ENCODE measurements at places on chromosomes 5 and 9.
A peak's percentile ranks its signal among the peaks of the same experiment; 100 is the strongest.

DNA sequence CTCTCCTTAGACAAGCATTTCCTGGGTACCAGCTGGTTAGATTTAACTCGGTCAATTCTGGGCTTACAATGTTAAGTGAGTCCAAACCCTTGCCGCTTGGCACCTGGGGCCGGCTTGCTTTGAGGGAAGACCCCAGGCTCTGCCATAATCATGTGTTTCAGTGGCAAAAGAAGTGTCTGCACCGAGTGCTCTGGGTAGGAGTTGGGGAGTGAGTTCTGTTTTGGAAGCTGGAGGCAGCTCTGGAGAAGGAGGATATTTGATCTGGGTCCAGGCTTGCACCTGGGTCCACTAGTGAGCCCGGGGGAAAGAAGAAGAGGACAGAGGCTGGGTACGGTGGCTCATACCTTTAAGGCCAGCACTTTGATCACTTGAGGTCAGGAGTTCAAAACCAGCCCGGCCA, 8.4 kb upstream of the OLFM1 start:
- DNase-seq, result no peak

DNA sequence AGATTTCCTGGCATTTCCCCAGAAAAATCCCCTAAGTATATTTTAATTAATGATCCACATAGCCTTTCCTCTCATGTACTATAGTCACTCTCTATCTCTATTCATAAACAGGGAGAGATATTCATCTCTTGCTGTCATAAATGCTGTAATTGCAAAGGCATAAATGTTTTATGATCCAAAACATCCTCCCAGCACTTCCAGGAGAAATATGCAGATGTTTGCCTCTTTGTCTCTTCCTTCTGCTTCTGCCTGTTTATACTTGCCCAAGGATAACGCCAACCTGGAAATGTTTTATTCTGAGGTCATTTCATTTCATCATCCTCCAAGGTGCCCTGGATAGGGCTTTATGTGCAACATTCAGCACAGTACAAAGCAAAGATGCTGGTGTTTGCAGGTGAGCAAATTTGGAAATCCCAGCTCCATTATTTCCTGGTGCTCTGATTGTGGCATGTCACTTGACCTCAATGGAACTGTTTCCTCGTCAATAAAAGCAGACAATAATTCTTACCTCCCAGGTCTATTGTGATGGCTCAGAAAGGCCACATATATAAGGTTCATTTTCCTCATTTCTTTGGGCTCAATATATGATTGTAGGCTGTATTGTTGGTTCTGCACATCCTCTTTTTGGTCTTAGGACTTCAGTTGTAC, 6.9 kb downstream of the TNFSF15 start:
- no peak for DNase-seq

DNA sequence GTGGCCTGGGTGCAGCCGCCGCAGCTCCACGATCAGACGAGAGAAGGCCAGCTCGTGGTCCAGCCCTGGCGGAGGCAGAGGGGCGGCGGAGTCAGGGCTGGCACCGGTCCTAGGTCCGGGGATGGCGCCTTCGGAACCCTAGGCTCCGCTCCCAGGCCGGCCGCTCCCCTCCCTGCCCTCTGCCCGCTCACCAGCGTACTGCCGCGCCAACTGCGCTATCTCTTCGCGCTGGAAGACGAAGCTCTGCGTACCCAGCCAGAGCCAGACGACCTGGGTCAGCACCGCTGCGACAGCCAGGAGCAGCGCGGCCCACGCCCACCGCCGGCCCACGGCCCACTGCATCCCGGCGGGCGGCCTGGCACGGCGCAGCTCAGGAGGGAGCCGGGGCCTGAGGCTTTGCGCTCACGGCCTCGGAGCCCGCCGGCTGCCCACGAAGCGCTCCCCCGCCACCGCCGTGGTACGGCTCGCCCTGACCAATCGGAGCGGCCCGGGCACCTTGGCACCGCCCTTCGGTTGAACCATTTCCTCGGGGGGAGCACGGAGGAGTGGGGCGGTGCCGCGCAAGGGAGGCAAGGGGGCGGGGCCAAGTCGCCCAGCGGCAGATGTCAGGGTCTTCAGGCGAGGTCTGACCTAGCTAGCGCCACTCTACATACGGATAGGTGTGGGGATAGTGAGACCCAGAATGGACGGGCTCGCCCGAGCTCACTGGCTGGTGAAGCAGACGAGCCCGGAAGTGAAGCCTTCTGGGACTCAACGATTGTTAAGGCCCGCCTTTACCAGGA, at the start of gene SIGMAR1:
TSS of gene SIGMAR1 (minus strand) at position 432 of the 782 bp plus-strand sequence. CDS start at position 342, 90 bp downstream.
- DNase-seq, result peak; percentile 35

- no peak for DNase-seq
Measured at GRCh38 chr5:33901156-33901555, 9.4 kb upstream of the ADAMTS12 start.

DNA sequence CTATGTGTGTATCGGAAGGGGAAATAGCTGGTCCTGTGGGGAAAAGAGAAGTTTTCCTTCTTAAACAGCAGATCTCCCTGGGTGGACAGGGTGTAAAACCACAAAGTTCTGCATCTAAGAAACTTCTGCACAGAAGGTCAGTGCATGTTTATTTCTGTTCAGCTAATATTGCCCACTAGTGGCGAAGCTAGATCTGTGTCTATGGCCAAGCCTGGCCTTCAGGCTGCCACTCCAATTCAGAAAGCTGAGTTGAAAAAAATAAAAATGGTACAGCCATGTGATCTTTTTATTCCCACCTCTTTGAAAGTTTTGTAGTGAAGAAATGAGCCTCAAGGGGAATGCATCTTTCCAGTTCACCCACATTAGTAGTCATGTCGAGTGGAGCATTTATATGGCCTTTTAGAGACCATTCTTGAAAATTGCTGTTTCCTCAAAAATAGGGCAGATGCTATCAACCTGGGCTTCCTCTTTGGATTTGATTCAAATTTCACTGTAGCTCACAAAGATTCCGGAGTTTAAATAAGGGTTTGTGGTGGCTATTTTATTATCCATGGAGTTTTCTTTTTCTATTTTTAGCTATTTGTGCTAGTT, 488.0 kb downstream of the PRELID2 start:
- no peak for DNase-seq

GRCh38 chr5:16455668-16456067, 9.9 kb downstream of the ZNF622 start:
- DNase-seq, result no peak

DNA sequence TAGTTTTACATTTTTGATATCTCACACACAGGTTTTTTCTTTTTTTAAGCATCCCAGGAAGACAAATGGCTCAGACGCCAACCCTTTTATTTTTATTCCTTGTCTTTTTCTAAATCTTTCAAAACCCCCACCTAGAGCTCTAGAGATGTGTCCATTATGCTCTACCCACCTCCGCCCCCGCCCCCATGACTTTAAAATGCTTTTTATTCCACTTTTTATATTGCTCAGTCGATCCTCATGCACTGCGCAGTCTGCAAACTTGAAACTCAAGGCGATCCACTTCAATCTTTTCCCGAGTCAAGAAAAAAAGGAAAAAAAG, 411 bp upstream of the MAT2B start:
- DNase-seq, result no peak

DNA sequence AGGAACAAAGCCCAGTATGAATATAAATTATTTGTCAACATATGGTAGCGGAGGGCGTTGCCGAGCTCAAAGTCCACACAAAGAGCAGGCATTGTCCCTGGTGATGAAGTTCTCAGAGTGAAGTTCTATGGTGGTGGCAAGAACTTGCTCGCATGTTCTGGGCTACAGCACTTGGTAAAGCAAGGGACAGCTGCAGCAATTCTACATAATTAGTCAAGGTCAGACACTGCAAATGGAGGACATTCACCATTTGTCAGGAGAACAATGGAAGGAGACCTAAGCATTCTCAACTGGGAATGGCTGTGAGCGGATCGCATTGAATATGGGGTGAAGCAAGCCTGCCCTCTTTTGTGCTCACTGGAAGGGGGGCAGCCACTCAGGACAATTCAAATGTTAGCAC, 503.8 kb upstream of the ADAMTS16 start:
- DNase-seq, result no peak

DNA sequence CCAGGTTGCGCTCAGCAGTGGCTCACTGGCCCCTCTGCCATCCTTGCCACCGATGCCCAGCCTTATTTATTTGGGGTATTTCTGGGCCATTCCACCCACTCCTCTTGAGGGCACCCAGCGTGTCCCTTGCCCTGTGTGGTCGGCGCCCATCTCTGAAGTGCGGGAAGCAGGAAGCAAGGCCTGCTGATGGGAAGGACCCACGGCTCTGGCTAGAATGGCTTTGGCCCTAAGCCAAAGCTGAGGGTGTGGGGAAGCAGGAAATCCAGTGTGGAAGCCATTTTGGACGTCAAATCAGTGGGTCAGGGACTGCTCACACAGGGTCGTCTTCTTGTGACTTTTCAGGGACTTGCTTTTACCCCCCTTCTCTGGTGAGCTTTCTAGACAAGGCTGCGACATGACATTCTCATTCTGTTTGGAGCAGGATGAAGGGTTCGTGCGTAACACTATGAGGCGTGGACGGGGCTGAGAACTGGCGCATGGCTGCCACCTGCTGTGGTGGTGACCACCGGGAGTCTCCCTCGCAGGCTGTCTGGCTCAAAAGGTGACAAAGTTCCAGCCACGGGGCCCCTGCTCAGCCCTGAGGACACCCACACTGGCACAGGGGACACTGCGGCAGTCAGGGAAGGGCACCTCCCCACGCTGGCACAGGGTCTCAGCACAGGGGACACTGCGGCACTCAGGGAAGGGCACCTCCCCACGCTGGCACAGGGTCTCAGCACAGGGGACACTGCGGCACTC, 50.7 kb upstream of the NKD2 start:
- DNase-seq, result no peak

- peak; percentile 45 for DNase-seq
Measured at GRCh38 chr9:107172160-107172978, 110.7 kb upstream of the RAD23B start.

DNA sequence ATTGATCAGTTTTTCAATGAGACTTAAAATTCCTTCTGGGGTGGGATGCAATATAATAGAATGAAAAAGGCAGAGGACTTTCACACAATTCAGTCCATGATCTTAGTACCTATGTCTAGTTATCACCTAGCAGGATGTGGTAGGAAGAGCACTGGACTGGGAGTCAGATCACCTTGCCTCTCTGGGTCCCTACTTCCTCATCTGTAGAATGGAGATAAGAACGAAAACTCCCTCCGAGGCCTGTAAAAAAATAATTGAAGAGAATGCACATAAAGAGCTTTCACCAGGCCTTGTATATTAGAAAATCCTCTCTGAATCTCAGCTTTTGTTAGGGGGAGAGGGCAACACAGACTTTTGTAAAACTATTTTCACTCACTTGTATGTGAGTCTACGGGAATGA, 681 bp upstream of the TMEFF1 start:
- DNase-seq, result no peak

GRCh38 chr9:132169672-132170392, 8.0 kb downstream of the NTNG2 start:
- DNase-seq, result no peak

- no peak for DNase-seq
Measured at GRCh38 chr5:54915466-54916027, 69.8 kb downstream of the ESM1 start.

- DNase-seq, result no peak
Measured at GRCh38 chr9:94068257-94068656, 16.0 kb upstream of the PTPDC1 start.

- no peak for DNase-seq
Measured at GRCh38 chr9:134861595-134862334, 18.8 kb upstream of the FCN2 start.

GRCh38 chr5:140978260-140978659, 12.0 kb downstream of the PCDHAC2 start:
- no peak for DNase-seq

DNA sequence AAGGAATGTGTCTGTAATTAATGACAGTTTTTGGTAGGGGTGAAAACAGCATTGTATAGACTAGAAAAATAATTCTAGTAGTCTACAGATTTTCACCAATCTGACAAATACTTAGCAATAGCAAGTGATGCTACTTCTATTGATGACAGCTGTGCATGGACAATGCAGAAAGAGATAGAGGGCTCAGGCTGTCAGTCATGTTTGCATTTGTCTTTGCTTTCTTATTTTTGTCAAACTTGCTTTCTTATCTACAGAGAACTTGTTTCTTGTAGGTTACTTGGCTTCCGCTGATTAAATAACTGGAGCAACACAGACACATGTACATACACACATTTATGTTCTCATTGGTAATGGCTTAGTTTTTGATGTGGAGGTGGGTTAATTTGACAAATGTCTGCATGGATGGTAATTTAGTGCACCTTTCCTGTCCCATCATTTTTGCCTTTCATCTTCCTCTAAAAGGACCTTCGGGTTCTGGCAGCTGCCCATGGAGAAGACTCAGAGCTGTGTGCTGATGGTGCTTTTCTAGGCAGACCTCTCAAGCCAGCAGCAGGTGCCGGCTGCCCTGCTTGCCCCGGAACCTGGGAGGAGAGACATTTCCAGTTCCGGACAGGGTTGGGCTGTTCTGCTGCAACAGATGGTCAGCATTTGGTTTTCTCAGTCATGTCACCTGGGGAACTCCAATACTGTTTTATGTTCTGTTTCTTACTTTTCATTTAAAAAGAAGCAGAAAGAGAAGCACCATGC, 28.8 kb downstream of the CAMK4 start:
- no peak for DNase-seq

DNA sequence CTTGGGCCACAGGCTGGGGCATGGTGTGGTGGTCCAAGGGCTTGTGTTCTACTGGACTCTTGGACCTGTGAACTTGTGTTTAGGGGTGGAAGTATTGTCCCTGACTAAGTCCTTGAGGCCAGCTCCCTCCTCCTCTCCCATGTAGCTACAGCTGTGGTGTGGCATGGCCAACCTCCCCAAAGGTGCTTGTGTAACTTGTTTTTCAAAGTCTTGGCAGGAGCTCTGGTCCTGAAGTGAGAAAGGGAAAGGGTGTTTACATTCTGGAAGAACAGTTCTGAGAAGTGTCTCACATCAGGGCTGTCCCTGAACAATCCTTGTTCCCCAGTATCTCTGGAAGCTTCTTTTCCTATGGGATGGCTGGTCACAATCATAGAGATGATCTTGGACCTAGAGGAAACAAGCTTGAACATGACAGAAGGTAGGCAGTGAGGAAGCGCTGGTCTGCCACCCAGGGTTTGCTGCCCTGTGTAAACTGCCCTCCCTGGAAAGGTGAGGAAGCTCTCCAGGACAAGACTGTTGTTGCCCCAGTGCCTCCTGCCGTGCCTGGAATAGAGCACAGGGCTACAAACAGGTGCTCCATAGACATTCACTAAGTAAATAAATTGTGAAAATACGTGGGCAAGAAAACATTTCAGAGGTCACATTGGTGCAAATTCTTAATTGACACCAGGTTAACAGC, 64.6 kb upstream of the KLF9 start:
- no peak for DNase-seq

DNA sequence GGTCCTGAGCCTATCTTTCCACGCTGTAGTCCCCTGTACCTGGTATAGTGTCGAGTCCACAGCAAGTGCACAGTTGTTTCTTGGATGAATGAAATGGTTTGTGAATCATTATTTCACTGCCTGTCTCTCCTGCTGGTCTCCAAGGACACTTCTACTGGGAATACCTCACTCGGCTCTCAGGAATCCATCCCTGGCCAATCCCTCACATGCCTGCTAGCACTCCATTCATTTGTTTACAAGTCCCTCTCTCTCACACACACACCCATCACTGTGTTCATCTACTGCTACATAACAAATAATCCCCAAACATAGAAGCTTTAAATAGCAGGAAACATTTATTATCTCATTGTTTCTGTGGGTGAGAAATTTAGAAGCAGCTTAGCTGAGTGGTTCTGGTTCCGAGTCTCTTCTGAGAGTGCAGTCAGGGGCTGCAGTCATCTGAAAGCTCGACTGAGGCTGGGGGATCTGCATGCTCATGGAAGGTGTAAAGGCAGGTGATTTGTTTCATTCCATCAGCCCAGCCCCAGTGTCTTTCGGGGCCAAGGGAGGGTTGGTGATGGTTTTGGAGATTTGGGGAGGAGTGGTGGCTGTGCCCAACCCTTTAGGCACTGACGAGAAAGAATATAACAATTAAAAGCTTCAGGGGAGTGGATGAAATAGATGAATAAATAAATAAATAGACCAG, 132.7 kb upstream of the IER5L start:
- no peak for DNase-seq

All from kidney epithelial cell (primary cell).